Stimulated activated naive CD8-positive, alpha-beta T cell treated with anti-CD3 and anti-CD28 coated beads, Interleukin-15, amount 100 ng/mL, for 72 hours (primary cell): ENCODE measurements at places on chromosomes 7 and 10.

DNA sequence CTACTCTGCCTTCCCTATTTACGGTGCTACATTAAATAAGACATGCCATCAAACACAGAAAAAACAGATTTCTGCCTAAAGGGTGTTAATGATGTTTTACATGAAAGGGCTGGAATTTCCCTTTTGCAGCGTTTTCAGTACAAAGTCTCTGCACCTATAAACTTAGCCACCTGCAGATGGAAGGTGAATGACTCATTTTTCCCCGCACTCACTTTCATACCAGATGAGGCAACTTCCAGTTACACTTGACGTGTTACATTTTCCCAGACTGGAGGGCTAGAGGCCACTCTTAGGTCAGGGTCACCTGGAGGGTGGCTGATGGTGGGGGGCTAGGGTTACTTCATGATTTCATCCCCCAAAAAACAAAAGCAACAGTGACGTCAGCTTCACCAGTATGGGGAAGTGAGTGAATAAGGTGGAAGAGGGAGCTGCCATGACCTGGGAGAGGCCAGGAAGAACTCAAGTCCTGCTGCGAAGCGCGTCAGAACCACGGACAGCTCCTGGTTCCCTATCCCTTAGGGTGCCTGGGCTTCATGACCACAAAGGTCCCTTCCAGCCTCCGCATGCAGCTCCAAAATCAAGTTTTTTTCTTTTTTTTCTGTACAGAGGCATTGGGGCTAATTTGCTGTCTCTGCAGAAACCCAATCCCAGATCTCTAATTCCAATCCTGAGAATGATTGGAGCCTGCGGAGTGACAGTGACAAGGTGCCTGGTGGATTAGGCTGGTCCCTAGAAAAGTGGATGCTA is 94.0 kb downstream of the ADARB2 start:
- peak; percentile 21 for DNase-seq

- no peak for DNase-seq
These were observed 92.8 kb upstream of the KMT2C start for GRCh38 chr7:152528612-152529011.

GRCh38 chr10:78277314-78278057 is 243.8 kb downstream of the RPS24 start:
- DNase-seq = no peak

DNA sequence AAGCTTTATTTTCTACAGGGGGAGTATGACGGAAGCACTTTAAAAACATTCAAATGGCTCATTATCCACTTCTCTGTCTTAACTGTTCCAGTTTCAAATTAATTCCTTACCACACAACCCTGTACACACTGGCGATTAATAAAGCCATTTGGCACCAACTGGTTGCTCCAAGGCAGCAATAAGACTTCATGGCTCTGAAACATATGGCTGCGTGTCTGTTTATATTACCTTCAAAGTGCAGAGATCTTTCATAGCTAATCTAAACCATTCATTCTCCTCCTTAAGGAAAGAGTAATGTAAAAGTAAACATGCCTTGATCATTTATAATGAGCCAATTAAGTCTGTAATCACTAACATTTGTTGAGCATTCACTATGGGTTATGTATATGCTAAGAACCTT is 325.7 kb downstream of the PARD3 start:
- no peak for DNase-seq

GRCh38 chr10:108452533-108452932 is 1288.0 kb upstream of the SORCS1 start:
- DNase-seq = no peak

DNA sequence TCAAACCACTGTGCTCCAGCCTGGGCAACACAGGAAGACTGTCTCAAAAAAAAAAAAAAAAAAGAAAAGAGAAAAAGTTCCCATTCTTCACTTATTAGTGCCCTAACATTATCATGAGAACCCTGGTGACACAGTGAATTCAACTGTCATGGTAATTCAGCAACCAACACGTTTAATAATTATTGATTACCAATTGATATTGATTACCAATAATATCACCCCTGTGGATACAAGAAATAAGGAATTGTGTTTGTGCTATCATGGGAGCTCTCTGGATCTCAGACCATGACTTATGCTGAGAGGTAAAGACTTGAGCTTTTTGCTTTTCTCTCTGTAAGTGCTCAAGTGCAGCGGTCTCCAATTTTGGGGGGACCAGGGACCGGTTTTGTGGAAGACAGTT is 195.3 kb downstream of the TPST1 start:
- DNase-seq = no peak

DNA sequence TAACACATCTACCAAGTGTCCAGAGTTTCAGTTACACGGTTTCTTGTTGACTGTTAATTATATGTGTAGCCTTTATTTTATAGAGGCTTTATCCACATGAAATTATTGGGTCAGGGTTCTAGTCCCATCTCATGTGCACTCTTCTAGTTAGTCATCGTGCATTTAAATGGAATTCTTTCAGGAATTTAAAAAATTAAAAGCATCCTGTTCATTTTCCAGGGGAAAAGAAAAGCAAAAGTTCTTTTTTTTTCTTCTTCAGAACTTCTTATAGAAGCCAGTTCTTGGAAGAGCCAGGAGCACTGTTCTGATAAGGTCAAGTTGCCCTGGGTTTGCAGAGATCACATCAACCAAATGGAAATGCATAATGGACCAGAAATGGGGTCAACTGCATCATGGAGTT is 324.7 kb downstream of the INHBA start:
- no peak for DNase-seq

DNA sequence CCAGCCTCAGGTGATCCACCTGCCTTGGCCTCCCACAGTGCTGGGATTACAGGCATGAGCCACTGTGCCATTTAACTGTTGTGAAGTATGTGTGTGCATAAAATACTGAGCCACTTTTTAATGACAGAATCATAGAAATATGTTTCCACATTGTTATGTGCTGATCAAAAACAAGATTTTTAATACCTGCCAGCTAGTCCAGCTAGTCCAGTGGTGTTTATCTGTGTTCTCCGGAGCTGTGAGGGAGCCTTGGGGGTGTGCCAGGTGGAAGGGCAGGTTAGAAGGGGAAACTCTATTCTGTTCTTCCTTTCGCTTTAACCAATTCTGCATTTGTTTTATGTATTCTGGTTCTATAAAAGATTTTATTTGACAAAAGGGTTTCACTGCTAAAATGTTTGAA is 7.0 kb downstream of the FAM221A start:
- DNase-seq = no peak

DNA sequence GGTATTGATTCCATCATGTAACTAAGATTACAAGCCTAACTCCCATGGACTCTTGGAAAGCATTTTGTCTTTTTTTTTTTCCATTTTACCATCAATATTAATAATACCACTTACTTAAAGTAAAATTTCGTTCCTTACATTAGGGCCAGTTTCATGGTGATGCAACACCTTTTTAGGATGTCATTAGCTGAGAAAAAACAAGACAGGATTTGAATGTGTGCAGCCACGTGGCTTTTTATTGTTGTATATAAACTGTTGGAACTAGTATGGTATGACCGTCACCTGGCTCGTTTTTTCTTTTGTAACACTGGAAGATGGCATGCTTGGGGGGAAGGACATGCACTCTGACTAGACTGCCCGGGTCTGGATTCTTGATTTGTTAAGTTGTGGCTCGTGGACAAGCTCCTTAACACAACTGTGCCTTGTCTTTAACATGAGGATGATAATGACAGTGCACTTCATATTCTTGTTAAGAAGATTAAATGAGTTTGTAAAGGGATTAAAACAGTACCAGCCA is 42.1 kb downstream of the ARHGAP21 start:
- no peak for DNase-seq

DNA sequence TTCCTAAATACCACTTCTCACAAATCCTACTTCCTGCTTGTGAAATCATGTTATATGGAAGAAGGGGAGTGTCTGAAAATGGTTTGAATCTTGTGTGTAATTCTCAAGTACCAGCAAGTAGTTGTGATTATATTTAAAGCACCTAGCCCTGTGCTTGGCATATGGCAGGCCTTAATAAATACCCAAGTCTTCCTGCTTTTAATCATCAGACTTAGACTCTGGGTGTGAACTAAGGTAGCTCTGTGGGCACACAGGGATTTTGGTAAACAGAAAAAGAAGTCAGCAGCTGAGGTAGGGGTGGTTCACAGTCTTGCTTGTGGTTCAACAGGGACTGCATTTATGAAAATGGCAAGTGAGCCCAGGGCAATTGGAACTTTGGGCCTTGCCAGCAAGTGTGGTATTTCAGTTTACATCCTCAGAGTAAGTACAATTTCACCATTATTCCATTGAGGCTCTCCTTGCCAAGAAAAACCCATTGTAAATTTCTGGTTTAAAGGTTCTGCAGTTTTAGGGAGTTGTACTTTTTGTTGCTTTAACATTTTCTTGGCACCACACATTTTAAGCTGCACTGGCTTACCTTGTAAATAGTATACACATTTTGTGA is 215.5 kb downstream of the AUTS2 start:
- DNase-seq = no peak

DNA sequence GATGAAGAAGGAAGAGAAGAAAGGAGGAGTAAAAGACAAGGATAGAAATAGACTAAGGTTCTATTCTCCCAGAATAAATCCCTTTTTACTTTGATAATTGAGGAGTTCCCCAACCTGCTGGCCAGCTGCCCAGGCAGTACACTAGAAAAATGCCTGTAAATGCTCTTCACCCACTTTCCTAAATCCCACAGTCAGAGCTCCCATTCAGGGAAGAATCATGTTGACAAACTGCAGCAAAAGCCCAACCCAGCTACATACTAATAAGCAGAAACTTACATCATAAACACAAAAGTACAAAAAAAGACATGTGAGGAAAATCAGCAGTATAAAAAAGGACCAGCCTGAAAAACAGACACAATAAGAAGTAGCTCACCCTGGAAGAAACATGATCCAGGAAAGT is 15.8 kb upstream of the KDM7A start:
- no peak for DNase-seq

GRCh38 chr7:151210087-151210854 is at the start of gene H2BK1:
Gene H2BK1 (minus strand): TSS chr7:151210488. CDS start chr7:151210318, 170 bp downstream.
- DNase-seq = no peak

- DNase-seq = peak; percentile 47
These were observed 815 bp downstream of the NEUROG3 start for GRCh38 chr10:69572159-69573055.

DNA sequence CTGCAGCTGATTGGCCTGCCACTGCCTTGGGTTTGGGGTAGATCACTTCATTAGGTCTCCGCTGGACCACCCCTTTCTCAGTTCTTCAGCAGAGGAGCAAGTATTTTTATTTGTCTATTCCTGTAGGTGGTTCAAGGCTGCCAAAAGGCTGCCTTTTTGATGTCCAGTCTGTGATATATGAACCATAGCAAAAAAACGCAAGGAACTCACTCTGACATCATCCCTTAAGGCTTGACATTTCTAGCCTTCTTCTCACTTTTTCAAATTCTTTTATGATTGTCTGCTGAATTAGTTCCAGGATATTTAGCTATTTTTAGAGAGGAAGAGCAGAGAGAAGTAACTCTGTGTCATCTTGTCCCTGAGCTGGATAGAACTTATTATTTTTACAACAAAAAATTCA is 269.2 kb downstream of the BAMBI start:
- no peak for DNase-seq

- no peak for DNase-seq
These were observed 1.6 kb downstream of the WEE2 start for GRCh38 chr7:141709749-141710148.

GRCh38 chr7:140983802-140984201 is 30.9 kb downstream of the MRPS33 start:
- DNase-seq = no peak

- DNase-seq = peak; percentile 56
These were observed 37.1 kb downstream of the PRKCQ start for GRCh38 chr10:6542999-6543430.

DNA sequence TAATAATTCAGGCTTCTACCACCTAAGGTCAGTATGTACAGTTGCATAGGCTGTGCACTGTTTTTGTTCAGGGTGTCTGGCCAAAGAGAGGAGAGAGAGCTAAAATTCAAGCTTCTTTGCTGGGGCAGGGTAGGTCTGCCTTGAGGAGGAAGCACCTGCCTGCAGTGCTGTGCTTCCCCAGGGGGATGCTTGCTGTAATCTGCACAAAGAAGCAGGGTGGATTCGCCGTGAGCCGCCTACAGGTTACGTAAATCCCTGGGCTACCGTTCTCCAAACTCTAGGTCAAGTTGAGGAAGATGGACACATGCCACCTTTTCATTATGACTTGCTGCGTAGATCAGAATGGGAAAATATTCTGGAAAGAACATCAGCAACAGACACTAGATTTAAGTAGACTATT is 543.3 kb downstream of the TNS3 start:
- DNase-seq = no peak
